ENCODE measurements at places on chromosomes 7 and 10. TPM values are rescaled to one million over a fixed set of nuclear protein-coding genes. Genes with fewer than 3 reads are reported as not detected.

DNA sequence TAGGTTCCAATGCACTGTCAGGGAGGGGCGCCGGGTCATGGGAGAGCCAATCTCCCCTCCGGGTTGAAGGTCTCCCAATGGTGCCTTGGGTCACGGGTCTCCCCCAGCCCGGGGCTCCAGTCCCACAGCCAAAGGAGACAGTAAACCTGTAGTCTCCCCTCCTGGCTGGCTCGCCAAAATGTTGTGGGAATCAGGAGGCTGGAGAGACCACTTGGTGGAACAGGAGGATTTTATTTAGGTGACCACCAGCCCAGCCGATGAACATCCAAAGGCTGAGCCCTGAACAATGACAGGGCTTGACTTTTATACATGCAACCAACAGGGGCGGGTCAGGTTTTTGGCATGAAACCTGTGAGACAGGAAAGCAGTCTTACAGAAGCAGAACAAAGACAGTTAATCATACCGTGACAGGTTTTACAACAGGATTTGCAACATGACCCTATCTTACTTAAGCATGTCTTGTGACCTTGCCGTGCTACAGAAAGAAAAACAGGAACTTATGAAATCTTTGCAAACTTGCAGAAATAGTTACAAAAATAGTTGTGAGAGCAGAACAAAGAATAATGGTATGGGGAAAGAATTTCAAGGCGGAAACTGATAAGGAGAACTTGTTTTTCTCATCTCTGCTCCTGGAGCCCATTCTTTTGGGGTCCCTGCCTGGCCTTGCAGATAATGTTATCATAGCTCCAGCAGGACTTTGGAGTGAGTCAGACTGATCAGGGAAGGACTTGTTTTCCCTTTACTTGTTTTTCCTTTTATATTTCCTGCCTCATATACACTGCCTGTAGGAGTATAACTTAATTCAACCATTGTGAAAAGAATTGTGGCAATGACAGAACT lies 7.1 kb downstream of the ERV3-1 start:
- peak overlapping the region; percentile 64 for H3K27ac ChIP-seq
- no peak overlapping the region for H3K4me3 ChIP-seq
- no peaks in the 10 kb centered on the region for H3K36me3 ChIP-seq
- H3K27me3 ChIP-seq, result no peaks in the 10 kb centered on the region
- H3K4me1 ChIP-seq, result no peaks in the 10 kb centered on the region

DNA sequence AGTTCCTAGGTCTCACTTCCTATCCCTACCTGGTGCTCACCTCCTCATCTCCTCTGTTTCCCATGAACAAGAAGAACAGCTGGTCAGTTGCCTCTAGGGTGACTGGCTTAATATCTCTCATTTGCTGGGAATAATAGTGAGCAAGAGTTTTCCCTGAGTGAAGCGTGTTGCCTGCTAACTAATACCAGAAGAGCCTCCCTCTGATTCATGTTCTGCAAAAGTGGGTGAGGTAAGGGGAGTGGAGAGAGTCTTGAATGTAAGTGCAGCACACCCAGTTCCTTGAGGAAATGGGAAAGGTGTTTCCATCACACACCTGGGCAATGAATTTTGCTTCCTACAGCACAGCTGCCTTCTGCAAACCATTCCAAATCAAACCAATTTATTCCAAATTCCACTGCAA lies 29.6 kb downstream of the FZD1 start:
- no peaks in the 10 kb centered on the region for H3K27me3 ChIP-seq
- no peaks in the 10 kb centered on the region for H3K36me3 ChIP-seq
- no peak overlapping the region for H3K27ac ChIP-seq
- H3K4me1 ChIP-seq, result peaks cover 10% of the 10 kb centered on the region
- DNase-seq, result no peak

DNA sequence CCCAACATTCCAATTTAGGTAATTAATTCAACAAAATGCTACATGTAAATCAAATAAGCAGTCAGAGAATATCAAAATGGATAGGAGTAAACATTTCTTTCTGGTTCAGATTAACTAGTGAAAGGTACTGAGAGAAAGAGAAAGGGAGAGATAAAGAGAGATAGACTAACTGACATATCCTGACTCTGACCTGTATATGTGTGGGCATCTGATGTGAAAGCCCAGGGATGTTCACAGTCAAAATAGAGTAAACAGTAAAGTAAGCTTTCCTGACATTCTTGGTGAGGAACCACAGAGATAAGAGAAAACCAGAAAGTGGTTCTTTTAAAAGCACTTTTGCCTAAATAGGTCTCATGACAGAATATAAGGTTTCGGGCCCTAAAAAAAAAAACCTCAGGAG lies 37.5 kb upstream of the ANK3 start:
- no peak for DNase-seq
- no peaks in the 10 kb centered on the region for H3K27me3 ChIP-seq
- H3K36me3 ChIP-seq, result no peaks in the 10 kb centered on the region
- H3K4me3 ChIP-seq, result no peak overlapping the region
- no peak overlapping the region for H3K27ac ChIP-seq
- peaks cover 2% of the 10 kb centered on the region for H3K4me1 ChIP-seq

- DNase-seq, result no peak
- no peaks in the 10 kb centered on the region for H3K36me3 ChIP-seq
- H3K27ac ChIP-seq, result no peak overlapping the region
- H3K27me3 ChIP-seq, result no peaks in the 10 kb centered on the region
- no peak overlapping the region for H3K4me3 ChIP-seq
These were observed 125.2 kb upstream of the STEAP4 start for GRCh38 chr7:88431882-88432281.

- H3K4me3 ChIP-seq, result no peak overlapping the region
- no peaks in the 10 kb centered on the region for H3K4me1 ChIP-seq
- no peaks in the 10 kb centered on the region for H3K36me3 ChIP-seq
- H3K27me3 ChIP-seq, result no peaks in the 10 kb centered on the region
- DNase-seq, result no peak
- no peak overlapping the region for H3K27ac ChIP-seq
These were observed 225.5 kb downstream of the KLF6 start for GRCh38 chr10:3559527-3559926.

DNA sequence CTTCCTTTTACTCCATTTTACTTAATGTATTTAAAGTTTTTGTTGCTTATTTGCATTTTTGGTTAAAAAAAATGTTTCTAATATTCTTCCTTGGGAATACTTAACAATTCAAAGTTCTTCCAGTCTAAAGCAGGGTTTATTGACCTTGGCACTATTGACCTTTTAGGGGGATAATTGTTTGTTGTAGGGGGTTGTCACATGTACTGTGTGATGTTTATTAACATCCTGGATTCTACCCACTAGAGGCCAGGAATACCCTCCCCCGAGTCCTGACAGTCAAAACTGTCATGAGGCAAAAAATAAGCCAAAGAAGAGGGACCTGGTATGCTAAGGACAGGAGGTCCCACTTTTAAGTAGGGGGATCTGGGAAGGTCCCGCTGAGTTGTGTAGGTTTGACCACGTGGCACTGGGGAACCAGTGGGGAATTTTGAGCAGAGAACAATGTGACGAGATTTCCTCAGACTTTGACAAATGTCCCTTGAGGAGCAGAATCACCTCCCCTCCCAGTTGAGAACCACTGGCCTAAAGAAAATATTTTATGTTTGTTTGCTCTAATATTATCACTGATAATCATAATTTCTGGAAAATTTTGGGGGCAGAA lies 178.3 kb upstream of the PRR15 start:
- no peak overlapping the region for H3K27ac ChIP-seq
- H3K4me1 ChIP-seq, result no peaks in the 10 kb centered on the region
- no peaks in the 10 kb centered on the region for H3K27me3 ChIP-seq
- no peak for DNase-seq

DNA sequence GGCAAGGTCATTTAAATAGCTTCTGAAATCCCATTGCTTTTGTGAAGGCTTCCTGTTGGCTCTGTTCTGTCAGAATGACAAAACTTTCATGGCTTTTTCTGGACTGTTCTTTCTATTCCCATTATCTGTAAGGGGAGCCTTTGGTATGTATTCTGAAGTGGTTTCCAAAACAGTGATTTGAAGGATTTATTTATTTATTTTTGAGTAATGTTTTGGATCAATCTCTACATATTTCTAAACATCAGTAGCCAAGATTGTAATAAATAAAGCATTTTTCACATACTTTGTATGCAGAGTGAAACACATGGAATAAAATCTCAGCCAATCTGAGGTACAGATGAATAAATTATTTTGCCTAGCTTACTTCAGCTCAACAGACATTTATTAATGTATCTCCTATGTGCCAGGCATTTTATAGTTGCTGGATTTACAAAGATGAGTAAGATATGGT lies 121.1 kb downstream of the BBS9 start:
- H3K36me3 ChIP-seq, result no peaks in the 10 kb centered on the region
- DNase-seq, result no peak
- H3K27ac ChIP-seq, result no peak overlapping the region
- H3K4me1 ChIP-seq, result no peaks in the 10 kb centered on the region
- no peaks in the 10 kb centered on the region for H3K27me3 ChIP-seq
- H3K4me3 ChIP-seq, result no peak overlapping the region

GRCh38 chr10:21724020-21724589 lies 190.1 kb downstream of the MLLT10 start:
- no peak overlapping the region for H3K27ac ChIP-seq
- H3K27me3 ChIP-seq, result no peaks in the 10 kb centered on the region
- DNase-seq, result no peak
- H3K4me1 ChIP-seq, result peaks cover 5% of the 10 kb centered on the region

DNA sequence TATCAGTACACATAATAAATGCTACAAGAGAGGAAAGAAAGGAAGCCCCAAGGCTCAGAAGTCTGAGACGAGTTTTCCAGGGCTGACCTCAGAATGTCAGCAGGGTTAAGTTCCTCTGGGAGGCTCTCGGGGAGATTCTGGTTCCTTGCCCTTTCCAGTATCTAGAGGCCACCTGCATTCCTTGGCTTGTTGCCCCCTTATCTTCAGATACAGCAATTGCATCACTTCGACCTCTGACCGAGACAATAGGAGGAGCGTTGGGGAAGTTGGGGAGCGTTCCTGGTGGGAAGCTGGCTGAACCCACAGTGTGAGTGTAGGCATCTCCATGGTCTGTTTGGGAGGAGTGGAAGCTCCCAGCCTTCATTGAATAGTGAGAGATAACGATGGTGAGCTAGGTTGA lies 72.0 kb upstream of the MTPN start:
- no peak for DNase-seq
- H3K27ac ChIP-seq, result no peak overlapping the region
- H3K4me1 ChIP-seq, result no peaks in the 10 kb centered on the region
- H3K4me3 ChIP-seq, result no peak overlapping the region
- H3K36me3 ChIP-seq, result no peaks in the 10 kb centered on the region

DNA sequence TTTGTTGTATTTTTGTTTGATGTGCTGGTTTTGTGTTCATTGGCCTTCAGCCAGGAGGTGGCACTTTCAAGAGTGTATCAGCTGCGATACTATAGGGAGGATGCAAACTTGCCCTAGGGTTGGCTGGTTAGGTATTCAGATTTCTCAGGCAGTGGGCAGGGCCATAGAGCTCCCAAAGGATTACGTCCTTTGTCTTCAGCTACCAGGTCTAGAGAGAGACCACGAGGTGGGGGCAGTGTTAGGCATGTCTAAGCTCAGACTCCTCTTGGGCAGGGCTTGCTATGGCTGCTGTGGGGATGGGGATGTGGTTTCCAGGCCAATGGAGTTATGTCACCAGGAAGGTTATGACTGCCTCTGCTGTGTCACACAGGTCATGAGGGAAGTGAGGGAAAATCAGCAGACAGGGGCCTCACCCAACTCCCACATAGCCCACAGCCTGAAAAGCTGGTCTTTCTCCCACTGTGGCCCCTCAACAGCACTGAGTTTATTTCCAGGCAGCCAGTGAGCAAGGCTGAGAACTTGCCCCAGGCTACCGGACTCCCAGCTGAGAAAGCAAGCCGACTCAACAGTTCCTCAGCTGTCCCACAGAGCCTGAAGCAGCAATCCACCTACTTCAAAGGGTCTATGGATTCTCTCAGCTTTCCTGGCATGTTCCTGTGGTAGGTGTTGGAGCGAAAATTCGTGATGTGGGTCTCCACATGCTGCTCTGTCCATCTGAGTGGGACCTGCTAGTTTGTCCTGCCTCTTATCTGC lies 227.4 kb upstream of the COBL start:
- DNase-seq, result no peak
- no peaks in the 10 kb centered on the region for H3K27me3 ChIP-seq
- no peak overlapping the region for H3K27ac ChIP-seq
- no peaks in the 10 kb centered on the region for H3K36me3 ChIP-seq
- no peak overlapping the region for H3K4me3 ChIP-seq

DNA sequence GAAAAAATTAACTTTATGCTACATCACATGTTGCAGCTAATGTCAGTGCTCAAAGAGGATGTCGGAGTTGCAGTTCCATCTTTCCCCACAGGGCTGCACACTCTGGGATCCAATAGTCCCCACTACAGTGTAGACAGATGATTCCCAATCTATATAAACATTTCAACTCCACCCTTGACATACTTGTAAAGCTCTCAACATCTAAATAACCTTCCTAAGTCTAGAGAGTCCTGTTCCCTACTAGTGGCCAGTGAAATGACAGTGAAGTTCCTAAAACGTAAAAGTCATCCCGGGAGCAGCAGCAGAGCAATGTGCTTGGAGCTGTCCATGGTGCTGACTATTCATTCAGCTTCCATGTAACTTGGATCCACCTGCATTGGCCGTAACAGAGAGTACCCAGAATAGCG lies 145.1 kb downstream of the GRM8 start:
- no peaks in the 10 kb centered on the region for H3K36me3 ChIP-seq
- no peak overlapping the region for H3K4me3 ChIP-seq
- no peak overlapping the region for H3K27ac ChIP-seq
- H3K27me3 ChIP-seq, result no peaks in the 10 kb centered on the region
- no peaks in the 10 kb centered on the region for H3K4me1 ChIP-seq
- peak; percentile 83 for DNase-seq

GRCh38 chr10:13993169-13993568 lies 337.6 kb downstream of the FRMD4A start:
- no peaks in the 10 kb centered on the region for H3K4me1 ChIP-seq
- H3K4me3 ChIP-seq, result no peak overlapping the region
- no peak overlapping the region for H3K27ac ChIP-seq
- no peaks in the 10 kb centered on the region for H3K27me3 ChIP-seq
- DNase-seq, result no peak

The FBXL13 gene
- 0.10 TPM for polyA plus RNA-seq

The CYP2E1 gene
- 0.48 TPM for polyA plus RNA-seq
